ENCODE measurements at places on chromosomes 6 and 20. TPM values are rescaled to one million over a fixed set of nuclear protein-coding genes. Genes with fewer than 3 reads are reported as not detected.

Gene PRPH2
- total RNA-seq = 0.11 TPM

- no peaks in the 10 kb centered on the region for H3K27me3 ChIP-seq
- no peak overlapping the region for H3K4me3 ChIP-seq
- H3K27ac ChIP-seq = peak overlapping the region; percentile 74
- no peak for DNase-seq
- peaks cover 14% of the 10 kb centered on the region for H3K36me3 ChIP-seq
Measured at GRCh38 chr6:45132059-45132458, 196.1 kb upstream of the RUNX2 start.

DNA sequence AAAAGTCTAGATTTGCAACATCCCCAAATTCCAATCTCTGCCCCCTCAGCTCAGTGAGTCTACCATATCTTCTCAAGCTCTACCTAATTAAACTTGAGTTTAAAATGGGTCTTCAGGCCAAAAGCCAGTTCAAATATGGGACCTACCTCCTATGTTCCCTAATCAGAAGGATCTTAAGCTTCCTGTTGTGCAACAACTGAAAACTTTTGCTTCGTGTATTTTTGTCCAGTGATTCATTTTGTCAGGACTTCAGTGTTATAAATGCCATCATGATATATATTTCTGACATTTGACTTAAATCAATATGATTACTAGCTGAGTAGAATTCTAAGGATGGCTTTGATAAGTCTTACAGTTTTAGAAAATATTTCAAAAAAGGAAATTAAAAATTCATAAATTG lies 622.6 kb upstream of the PTCHD4 start:
- no peak overlapping the region for H3K27ac ChIP-seq
- H3K4me3 ChIP-seq = no peak overlapping the region
- H3K27me3 ChIP-seq = no peaks in the 10 kb centered on the region
- H3K36me3 ChIP-seq = no peaks in the 10 kb centered on the region
- H3K4me1 ChIP-seq = peaks cover 19% of the 10 kb centered on the region
- DNase-seq = no peak

DNA sequence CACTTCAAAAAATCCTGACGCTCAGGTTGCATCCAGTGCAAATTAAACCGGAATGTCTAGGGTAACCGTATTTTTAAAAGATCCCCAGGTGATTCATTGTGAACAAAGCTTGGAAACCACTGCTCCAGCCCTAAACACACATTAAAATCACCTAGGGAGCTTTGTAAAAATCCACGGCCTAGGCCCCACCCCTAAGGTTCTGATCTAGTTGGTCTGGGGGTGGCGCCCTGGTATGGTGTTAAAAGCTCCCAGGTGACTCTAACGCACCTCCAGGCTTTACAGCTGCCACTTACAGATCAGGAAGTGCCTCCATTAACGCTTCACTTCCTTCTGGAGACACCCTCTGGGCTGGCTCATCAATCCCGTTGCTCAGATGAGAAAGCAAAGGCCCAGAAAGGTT lies 92.2 kb downstream of the GRM4 start:
- peaks cover 5% of the 10 kb centered on the region for H3K4me1 ChIP-seq
- no peak overlapping the region for H3K27ac ChIP-seq
- DNase-seq = no peak
- H3K4me3 ChIP-seq = no peak overlapping the region
- peaks cover 17% of the 10 kb centered on the region for H3K27me3 ChIP-seq
- no peaks in the 10 kb centered on the region for H3K36me3 ChIP-seq

DNA sequence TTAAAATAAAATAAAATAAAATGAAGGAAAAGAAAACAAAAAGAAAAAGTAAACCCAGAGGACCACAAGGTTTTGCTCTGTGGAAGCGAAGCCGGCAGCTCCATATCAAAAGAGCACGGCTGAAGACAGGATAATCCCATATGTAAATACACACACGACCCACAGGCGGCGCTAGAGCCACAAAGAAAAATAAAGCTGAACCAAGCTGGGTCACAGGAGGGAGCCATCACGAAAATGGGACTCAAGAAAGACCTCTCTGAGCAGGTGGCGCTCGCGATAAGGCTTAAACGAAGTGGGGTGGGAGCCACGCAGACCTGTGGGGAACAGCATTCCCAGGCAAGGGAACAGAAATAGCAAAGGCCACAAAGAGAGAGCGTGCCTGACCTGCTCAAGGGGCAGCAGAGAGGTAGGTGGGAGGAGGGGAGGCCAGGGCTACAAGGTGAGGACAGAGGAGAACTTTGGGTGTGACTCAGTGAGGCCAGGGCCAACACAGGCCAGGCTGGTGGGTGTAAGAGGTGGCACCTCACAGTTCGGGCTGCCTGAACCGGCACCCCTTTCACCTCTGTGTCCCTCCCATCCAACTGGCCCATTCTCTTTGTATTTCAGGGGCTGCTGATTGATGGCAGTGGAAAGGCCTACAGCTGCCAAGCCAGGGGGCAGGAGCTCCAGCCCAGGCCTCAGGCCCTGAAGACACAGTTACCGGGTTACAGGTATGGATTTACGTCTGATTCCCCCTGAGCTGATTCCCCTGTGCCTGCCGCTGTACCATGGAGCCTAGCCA lies 26.0 kb downstream of the PTGIS start:
- no peak overlapping the region for H3K4me3 ChIP-seq
- peaks cover 69% of the 10 kb centered on the region for H3K36me3 ChIP-seq
- H3K27me3 ChIP-seq = no peaks in the 10 kb centered on the region
- peak overlapping the region; percentile 37 for H3K27ac ChIP-seq
- DNase-seq = peak; percentile 61
